ENCODE measurements at places on chromosomes 1 and 21. TPM values are rescaled to one million over a fixed set of nuclear protein-coding genes. Genes with fewer than 3 reads are reported as not detected.

PTGFRN gene
- 83.1 TPM for total RNA-seq

DNA sequence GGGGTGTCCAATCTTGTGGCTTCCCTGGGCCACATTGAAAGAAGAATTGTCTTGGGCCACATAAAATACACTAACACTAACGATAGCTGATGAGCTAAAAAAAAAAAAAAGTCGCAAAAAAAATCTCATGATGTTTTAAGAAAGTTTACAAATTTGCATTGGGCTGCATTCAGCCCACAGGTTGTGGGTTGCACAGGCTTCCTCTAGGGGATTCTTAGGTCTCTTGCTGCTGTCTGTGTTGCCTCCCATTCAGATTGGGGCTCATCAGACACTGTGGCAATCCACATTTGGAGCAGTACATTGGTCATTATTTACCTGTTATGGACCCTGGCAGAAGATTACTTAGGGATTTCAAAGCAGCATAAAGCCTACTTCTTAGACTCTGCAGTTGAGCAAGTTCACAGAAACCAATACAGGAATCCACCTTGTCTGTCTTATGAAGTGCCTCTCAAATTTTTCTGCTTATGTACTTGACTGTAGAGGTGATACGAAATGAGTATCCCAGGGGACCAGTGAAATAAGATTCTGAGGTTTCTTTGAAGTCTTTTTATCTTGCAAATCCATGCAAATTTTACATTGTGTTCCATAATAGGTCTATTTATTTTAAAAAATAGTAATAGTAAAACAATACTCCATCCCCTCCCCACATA lies 205.5 kb downstream of the RPS6KC1 start:
- DNase-seq, result no peak

LAX1 gene
- 0.34 TPM for total RNA-seq

WNT9A gene
- 0.79 TPM for total RNA-seq

DNA sequence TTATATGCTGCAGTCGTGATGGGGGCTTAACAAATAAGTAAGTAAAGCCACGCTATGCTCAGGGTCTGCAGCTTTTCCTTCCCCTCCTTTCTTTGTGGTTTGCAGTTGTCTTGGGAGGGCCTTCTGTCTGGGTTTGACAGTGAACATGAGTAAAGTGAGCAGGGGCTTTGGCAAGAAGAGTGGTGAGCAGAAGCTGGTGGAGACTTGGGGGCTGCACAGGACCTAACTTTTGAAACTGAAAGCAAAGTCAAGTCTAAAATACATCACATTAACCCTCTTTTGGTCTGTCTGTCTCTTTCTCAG lies 368.6 kb upstream of the VAMP3 start:
- no peak for DNase-seq

ZMYND12 gene
- not detected for total RNA-seq

DNA sequence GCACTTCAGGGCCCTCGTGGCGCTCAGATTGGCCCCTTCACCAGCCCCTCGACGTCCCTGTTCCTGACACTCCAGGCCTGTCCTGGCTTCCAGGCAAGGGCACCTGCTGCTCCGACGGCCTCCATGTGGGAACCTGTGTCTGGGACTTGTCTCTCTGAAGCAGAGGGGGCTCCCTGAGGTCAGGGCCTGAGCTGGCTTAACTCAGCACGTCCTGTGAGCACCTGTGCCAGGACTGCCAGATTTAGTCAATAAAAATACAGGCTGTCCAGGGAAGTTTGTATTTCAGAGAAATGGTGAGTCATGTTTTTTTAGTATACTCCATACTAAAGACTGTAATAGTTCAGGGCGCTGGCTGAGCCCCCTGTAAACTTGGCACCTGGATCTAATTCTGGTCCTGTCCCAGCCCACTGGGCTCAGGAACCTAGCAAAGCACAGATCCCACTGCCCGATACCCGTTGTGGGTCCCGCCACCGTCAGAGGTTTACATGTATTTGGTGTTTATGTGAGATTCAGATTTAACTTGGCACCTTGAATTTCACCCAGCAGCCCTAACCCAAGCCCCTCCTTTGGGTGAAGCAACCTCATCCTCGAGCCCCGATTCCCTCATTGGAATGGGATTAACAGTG lies 109.9 kb upstream of the IFFO2 start:
- no peak for DNase-seq

DNA sequence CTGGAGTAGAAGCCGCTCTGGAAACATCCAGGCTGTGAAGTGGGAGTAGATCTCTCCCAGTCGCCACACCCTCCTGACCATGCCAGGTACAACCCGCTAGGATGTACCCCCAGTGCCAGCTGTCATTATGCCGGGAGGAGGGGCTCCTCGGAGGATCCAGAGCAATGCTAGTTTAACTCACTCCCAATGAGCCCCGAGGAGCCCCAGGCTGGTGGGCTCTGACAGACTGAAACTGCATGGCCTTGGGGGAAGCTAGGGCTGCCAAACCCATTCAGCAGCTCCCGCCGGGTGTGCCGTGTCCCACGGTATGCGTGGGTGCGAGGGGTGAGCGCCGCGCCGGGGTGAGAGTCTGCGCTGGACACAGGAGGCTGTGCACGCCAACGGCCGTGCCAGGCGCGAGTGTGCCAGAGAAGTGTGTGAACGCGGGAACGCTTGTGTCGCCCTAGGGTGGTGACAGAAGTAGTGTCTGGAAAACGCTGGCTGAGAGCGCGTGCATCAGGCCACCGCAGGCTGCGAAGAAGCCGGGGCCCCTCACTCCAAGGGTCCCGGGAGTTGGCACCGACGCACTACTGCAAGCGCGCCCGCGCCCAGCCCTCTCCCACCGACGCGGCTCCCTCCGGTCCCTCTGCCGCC lies 177.1 kb upstream of the EDN2 start:
- no peak for DNase-seq

DNA sequence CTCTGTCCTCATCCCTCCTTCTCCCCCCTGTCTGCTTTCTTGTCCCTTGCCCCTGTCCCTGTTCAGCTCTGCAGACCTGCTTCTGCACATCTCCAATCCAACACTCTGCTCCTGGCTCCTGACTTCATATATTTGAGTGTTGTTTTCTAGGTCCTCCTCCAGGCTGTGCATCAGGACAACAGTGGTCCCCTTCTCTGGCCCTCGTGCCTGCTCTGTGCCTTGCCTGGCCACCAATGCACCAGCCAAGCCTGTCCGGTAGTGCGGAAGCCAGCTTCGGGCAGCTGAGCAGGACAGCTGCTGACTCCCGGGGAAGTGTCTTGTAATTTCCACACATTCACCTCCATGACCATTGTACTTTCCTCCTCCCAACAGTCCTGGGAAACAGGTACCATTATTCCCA lies 203.4 kb upstream of the RAB4A start:
- no peak for DNase-seq

DNA sequence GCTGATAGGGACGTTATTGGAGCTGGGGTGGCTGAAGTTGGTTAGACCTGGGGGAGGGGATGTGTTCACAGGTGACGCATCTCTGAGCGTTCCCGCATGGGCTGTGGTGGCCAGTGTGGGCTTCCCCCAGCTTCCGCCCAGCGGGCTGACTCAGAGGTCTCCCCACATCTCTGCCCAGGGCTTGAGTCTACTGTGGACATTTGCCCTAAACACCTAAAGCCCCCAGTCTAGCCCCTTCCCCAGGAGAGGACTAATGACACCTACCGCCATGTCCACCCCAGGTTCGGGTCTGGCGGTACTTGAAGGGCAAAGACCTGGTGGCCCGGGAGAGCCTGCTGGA lies 2.0 kb downstream of the AGRN start:
- no peak for DNase-seq

- DNase-seq, result peak; percentile 93
Measured at GRCh38 chr1:155127105-155127966, at the start of gene EFNA1. Gene EFNA1 (plus strand): TSS chr1:155127876. CDS start chr1:155127978, 102 bp downstream.

OPRD1 gene
- total RNA-seq, result not detected

- DNase-seq, result no peak
Measured at GRCh38 chr1:157696966-157697628, 3.5 kb downstream of the FCRL3 start.

GRCh38 chr1:172351754-172352161 lies 68.7 kb upstream of the C1orf105 start:
- no peak for DNase-seq

- no peak for DNase-seq
Measured at GRCh38 chr1:159261721-159262494, 40.2 kb upstream of the FCER1A start.

- DNase-seq, result no peak
Measured at GRCh38 chr1:240768979-240769378, 157.0 kb upstream of the GREM2 start.

DNA sequence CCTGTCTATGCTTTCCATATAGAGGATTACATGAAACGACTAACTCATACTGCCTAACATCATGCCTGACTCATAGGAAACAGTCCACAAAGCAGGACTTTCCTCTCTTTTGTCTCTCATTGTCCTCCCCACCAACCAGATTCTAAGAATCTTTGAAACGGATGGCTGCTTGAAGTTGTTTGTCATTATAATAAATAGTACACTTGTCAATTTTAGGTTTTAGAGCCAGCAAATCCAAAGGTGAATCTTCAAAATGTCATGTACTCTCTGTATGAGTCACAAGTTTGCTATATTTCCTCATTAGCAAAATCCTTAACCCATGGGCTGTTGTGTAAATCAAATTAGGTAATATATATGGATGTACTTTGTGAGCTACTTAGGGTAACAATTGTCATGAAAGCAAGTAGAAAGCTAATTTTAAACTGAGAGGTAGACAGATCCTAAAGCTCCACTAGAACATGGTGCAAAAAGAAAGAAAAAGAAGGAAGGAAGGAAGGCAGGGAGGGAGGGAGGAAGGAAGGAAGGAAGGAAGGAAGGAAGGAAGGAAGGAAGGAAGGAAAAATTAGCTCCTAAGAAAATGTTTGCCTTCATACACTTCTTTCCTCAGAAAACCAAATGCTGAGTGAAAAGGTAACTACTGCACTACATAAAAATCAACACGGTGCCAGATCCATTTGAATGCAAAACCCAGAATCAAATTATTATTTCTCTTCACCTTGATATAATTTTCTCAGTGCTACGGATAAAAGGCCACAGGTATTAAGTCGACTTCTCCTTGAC lies 129.5 kb upstream of the PRMT6 start:
- DNase-seq, result no peak

- DNase-seq, result no peak
Measured at GRCh38 chr21:27690426-27690825, 723.5 kb upstream of the ADAMTS5 start.

PGLYRP3 gene
- 66.1 TPM for total RNA-seq

NOC2L gene
- 44.7 TPM for total RNA-seq

DNA sequence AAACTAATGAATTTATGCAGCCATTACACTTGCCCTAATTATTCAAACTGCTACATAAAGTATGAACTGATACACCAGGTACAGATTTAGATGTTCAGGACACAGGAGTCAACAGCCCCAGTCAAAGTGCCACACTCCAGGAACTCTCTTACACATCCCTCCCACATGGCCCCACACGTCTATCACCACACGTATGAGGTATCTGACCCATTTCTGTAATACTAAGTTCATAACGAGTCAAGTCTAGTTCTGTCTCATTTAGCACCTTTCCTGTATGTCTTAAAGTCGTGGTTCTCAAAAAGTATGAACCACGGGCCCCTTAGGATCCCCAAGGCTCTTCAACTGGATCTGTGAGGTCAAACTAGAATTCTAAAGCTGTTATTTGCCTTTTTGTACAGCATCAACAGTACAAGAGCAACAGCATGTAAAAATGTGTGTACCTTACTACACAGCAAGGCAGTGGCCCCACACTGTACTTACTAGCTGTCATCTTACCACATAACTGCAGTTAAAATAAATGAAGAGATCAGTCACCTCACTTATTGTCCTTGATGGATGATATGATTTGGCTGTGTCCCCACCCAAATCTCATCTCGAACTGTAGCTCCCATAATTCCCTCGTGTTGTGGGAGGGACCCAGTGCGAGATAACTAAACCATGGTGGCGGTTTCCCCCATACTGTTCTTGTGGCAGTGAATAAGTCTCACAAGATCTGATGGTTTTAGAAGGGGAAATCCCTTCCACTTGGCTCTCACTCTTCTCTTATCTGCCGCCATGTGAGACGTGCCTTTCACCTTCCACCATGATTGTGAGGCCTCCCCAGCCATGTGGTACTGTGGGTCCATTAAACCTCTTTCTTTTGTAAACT lies 42.6 kb downstream of the SIPA1L2 start:
- no peak for DNase-seq

- DNase-seq, result no peak
Measured at GRCh38 chr1:237902960-237903743, 12.4 kb upstream of the ZP4 start.

SRSF11 gene
- 153 TPM for total RNA-seq

PLD5 gene
- 0.17 TPM for total RNA-seq

ICOSLG gene
- 4.2 TPM for total RNA-seq

DNAI4 gene
- 3.8 TPM for total RNA-seq

OLIG2 gene
- not detected for total RNA-seq

TDRD5 gene
- total RNA-seq, result 0.71 TPM

ZNF593OS gene
- total RNA-seq, result not detected

L1TD1 gene
- not detected for total RNA-seq

GRCh38 chr1:103194060-103194459 lies 85.7 kb upstream of the COL11A1 start:
- no peak for DNase-seq

DNA sequence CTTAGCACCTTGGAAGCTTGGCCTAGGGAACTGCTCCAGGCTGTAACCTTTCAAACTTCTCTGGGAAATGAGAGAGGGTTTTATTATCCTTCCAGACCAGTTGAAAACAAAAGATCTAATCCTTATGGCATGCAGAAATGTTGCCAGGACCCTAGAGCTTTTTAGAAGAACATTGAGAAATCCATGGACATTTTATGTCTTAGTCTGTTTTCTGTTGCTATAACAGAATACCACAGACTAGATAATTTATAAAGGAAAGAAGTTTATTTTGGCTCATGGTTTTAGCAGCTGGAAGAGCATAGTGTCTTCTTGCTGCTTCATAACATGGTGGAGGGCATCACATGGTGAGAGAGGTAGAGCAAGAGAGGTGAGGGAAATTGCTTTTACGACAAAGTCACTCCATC lies 25.8 kb downstream of the OSBPL9 start:
- DNase-seq, result peak; percentile 43

DNA sequence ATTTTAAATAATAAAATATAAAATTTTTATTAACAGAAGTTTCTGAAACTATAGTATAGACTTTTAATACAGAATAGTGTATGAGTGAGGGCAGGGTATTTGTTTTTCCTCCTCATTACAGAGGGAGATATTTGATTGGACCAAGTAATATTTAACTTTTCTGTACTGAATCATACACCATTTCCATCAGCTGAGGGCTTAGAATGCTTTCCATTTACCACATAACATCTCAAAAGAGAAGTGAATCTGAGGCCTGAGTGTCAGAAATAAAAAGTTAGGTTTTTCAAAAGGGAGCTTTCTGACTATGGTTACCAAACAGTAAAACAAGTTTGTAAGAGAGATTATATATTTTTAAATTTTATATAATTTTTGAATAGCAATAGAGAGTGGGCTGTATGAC lies 29.5 kb downstream of the TLCD4 start:
- DNase-seq, result no peak

CREG1 gene
- total RNA-seq, result 467 TPM

VSIG8 gene
- 14.6 TPM for total RNA-seq

- DNase-seq, result no peak
Measured at GRCh38 chr1:119163396-119163795, 22.9 kb upstream of the WARS2 start.

CRTC2 gene
- total RNA-seq, result 28.1 TPM

Data from lower leg skin (tissue), 4 donors.